ENCODE measurements at places on chromosomes 12 and 14.

- DNase-seq = no peak
These were observed 17.0 kb downstream of the TMEM63C start for GRCh38 chr14:77198561-77198960.

- DNase-seq = no peak
These were observed 392.0 kb downstream of the EMP1 start for GRCh38 chr12:13588574-13588973.

GRCh38 chr14:104633276-104634137, 28.9 kb upstream of the TMEM179 start:
- DNase-seq = no peak

GRCh38 chr14:61102549-61103466, 121.8 kb downstream of the SLC38A6 start:
- no peak for DNase-seq

DNA sequence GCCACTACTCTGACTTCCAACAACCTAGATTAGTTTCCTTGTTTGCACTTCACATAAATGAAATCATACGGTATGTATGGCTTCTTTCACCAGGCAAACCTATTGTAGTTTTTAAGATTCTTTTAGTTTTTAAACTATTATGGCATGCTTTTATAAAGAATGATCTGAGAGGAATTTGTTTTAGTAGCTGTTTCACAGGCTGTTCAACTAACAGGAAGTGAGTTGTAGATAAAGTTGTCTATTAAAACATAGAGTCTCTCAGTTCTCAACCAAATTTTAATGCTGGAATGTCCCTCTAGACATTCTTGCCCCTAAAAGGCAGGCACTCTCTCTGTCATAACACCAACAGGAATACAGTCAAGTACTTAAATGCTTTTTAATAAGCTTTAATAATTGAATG, 102.7 kb upstream of the DACT1 start:
- no peak for DNase-seq

GRCh38 chr14:76763096-76764041, 2.1 kb downstream of the VASH1 start:
- no peak for DNase-seq

DNA sequence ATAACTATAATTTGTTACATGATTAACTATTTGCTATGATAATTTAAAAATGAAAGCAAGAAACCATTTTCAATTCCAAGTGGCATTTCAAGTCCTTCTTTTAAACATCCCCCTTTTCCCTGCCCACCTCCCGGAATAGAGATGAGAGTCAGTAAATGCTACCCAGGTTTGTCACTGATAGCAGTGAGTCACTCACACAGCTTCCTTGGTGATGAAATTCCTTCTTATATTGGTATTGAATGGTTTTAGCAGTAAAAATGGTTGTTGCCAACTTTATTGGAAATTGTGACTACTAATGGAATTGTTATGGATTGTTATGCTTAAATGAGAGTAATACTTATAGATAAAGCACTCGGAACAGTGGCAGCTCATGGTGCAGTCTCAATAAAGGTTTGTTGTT, 90.5 kb downstream of the PPM1A start:
- DNase-seq = no peak

DNA sequence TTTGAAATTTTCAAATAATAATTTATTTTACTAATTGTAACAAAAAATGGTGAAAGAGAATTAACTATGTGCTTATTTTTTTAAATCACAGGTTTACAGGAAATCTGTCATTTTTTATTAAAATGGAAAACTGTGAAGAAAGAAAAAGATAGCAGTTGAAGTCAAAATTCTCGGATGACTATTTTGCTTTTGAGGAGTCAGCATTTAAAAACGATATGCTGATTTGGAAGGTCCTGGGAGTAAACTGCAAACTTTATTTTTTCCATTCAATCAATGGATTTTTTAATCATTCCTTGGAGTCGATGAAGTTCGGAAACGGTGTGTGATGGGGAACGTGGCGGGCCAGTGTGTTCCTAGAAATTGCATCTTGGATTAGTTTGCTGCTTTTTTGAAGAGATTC, 258.9 kb upstream of the NAV3 start:
- no peak for DNase-seq

DNA sequence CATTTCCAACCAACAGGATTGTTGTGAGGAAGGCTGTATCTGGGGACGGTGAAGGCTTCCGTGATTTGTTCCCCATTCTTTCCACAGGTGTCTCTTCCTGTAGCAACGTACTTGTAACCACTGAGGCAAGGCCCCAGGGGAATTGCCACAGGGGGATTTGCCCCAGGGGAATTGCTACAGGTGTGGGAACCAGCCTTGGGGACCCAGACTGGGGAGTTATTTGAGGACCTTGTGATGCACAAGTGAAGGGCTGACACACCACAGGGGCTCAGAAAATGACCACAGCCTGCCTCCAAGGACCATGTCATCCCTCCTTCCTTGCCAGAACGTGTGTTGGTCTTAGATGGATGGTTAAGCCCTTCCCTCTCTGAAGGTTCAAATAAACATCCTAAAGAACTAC, 131.4 kb upstream of the RGS6 start:
- no peak for DNase-seq

GRCh38 chr12:87846045-87846444, 183.2 kb downstream of the C12orf50 start:
- no peak for DNase-seq

GRCh38 chr14:38500125-38500524, 244.2 kb upstream of the CLEC14A start:
- DNase-seq = no peak

DNA sequence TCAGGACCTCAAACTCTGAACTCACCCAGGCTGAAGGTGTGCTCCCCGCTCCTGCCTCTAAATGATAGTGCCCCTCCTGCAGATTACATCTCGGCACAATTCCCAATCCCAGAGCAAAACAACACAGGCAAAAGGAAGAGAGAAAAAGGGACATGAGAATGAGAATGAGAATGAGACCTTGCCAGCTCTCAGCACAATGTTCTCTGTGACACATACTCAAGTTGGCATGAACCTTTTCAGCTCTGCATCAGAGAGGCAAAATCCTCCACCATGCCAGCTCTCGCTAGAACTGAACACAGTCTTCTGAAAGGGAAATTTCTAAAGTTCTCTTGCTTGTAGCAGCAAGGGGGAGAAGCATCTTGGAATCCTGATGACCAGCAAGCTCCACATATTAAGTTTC, 84.6 kb downstream of the KSR2 start:
- no peak for DNase-seq

DNA sequence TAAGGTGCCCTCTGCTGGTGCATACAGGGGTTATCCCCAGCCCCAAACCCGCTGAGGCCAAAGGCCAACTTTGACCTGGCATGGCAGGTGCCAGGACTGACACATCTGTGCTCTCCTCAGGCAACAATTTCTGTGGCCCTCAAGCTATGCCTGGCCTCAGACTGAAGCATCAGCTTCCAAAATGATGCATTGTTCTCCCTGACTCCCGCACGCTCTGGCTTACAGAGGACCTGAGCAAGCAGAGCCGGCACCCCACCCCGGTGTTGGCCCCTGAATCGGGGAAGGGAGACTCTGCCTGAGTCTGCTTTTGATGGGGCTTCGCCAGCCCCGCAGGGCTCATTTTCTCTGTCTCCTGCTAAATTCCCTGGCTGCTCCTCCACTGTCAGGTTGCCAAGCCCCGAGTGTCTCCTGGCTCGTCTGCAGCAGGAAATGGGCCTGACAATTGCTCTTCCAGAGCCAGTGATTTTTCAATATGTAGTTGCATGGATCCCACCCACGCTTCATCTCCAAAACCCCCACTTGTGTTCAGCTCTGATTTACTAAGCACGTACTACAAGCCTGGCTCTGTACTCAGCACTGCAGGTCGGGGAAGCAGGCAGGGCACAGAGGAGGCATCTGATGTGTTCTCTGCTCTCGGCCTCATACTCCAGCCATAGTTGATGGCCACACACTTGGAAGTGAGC, 126.1 kb downstream of the SLC38A6 start:
- DNase-seq = no peak

DNA sequence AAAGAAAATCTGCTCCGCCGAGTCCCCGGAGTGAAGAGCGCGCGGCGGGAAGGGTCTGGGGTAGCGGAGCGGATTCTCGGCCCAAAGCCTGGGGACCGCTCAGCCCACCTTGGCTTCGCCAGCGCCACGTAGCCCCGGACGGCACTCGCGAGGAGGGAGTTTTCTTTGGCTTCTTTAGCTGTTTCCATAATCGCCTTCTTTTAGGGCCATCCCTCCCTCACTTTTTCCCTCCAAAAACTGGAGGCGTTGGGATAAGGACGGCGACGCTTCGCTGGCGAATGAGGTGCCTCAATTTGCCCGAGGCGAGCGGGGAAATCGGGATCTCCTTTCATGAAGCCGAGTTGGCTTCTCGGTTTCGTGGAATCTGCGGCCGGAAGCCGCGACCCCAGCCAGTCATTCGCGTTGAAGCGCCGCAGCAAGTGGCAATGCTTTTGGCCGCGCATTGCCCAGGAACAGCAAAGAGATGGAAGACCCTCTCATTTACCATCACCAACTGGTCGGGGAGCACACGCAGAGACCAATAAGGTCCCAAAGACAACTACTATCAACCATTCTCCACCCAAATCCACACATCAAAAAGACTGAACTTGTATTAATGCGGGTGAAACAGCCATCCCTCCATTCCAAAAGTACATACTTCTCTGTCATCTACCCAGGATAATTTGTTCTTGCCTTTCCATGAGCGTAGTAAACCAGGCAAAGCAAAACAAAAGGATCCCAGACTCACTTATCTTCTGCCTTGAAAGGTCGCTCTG, 8.4 kb upstream of the SIX1 start:
- DNase-seq = no peak

DNA sequence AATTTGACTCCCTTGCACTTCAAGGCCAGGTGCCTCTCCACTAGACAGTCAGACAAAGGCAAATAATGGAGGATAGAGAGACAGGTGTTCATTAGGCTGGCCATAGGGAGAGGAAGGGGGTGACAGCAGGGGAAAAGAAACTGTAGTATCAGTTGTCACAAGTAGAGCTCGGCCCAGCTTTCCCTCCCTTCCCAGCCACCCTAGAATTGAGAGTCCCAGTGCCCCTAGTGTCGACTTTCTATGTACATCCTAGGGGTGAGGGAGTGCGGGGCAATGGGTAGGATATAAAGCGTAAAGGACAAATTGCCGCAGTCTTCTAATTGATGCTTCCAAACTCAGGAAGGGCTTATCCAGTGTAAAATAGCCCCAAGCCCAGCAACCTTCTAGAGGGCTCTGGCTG, 39.0 kb downstream of the BAZ2A start:
- no peak for DNase-seq

GRCh38 chr14:94598816-94599655, 13.2 kb upstream of the SERPINA3 start:
- DNase-seq = peak; percentile 87

DNA sequence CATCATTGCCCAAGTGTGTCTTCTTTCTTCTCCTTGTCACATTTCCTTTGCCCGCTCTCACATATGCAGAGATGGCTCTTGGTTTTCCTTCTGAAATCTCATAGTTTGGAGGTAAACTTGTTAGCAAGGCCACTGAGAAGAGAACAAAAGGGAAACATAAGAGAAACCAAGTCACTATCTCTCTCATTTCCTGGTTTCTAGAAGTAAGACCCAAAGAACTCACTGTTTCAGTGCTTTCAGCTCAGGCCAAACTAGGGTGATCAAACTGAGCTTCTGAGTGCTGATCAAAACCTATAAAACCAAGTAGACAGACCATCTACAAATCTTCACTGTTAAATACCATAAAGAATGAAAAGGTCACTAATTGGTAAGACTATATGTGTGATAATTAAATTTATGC, 275.4 kb upstream of the BTG1 start:
- no peak for DNase-seq

- DNase-seq = no peak
These were observed 133.1 kb downstream of the TMEM30B start for GRCh38 chr14:61147831-61148549.

- no peak for DNase-seq
These were observed 75.8 kb downstream of the MOK start for GRCh38 chr14:102229071-102229738.

DNA sequence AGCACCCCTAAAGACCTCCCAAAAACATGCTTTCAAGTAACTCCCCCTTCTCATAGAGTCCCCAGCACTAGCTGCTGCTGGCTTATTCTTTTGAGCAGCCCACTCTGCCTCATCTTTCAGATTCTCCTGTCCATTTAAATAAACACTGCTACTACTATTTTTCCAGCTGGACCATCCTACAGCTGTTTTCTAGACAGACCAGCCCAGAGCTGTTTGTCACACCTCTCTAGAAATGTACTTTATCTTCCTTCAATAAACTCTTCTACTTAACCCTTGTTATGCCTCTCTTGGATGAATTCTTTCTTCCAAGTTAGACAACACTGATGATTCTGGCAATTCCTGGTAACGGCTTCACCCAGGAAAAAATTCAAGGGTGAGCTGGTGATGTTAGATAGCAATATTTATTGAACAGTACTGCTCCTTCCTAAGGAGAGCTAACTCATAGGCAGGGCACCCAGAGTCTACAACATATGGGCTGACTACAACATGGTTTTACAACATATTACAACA, 995.7 kb downstream of the LRFN5 start:
- DNase-seq = no peak

GRCh38 chr12:2845280-2845679, 10.4 kb upstream of the NRIP2 start:
- no peak for DNase-seq

DNA sequence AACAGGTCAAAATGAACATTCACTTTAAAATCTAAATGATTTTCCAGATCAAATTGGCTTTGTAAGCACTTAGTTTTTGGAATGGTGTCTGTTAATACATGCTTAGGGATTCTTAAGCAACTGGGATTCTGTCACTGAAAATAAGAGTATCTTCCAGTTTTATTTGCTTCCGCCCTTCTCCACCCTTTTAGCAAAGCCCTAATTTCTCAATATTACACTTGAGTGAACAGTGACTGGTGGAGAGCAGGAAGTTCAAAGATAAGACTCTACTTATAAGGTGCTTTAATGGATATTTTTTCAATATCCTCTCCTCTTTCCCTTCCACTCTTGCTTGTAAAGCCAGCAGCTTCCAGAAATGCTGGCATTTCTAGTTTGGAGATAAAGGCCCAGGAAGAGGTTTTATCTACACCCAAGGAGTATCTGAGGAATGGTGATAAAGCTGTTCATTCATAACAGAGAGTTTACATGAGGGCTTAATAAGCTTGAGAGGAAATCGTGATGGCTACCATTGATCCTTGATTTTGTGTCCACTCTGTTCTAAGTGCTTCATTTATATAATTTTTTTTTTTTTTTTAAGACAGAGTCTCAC, 265.9 kb upstream of the PRICKLE1 start:
- DNase-seq = no peak

DNA sequence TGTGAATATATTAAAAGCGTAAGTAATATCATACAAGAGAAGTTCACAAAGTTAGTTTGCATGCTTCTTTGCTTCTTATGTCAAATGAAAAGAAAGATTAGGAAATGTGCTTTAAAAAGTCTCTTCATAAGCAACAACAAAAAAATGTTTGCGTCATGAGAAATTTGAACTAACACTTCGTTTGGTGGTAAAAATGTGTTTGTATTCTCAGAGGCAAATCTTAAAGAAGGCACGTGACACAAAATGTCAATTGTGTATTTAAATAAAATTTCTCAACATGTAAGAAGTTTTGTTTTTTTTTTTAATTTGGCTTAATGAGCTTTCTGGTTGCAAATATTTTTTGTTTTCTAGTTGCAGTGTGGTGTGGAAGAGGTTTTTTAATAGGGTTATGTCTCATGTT, 93.8 kb downstream of the TMTC2 start:
- no peak for DNase-seq

GRCh38 chr12:99131751-99132199, 486.7 kb downstream of the APAF1 start:
- DNase-seq = no peak

Measured in AG09319 (cell line).